GM12864 (cell line): ENCODE measurements at places on chromosomes 12 and 14.

DNA sequence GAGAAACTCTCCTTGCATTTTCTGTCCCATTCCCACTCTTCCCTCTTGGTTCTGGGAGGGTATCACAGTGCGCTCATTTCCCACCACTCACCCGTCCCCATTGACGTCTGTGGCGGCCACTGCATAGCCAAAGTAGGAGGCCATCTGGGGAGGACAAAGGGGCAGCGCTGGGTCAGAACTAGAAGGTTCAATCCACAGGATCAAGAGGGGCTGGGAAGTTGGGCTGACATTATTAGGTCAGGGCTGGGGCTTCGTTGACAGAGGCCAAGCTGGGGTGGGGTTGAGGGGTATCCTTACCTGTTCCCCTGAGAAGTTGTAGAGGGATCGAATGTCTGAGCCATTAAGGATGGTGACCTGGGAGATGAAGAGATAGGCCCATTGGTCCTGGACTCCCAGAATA is 13.5 kb downstream of the ITGA5 start:
- no peak for DNase-seq

- DNase-seq: no peak
Observed at GRCh38 chr14:32567543-32568384, 238.7 kb downstream of the AKAP6 start.

DNA sequence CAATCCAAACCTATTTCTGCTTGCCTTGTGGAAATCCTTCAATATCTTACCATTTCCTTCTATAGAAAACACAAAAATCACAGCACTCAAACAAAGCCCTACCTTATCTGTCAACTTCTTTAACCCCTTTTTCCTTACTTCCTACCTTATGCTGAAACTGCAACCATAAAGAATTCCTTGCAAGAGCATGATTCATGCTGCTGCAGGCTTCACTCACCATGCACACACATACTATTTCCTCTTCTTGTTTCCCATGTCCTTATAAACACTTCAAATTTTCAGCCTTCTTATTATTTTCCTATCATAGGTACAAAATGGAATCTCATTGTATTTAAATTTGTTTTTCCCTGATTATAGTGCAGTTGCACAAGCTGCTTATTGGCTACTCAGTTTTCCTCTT is 23.3 kb downstream of the LMNTD1 start:
- no peak for DNase-seq

DNA sequence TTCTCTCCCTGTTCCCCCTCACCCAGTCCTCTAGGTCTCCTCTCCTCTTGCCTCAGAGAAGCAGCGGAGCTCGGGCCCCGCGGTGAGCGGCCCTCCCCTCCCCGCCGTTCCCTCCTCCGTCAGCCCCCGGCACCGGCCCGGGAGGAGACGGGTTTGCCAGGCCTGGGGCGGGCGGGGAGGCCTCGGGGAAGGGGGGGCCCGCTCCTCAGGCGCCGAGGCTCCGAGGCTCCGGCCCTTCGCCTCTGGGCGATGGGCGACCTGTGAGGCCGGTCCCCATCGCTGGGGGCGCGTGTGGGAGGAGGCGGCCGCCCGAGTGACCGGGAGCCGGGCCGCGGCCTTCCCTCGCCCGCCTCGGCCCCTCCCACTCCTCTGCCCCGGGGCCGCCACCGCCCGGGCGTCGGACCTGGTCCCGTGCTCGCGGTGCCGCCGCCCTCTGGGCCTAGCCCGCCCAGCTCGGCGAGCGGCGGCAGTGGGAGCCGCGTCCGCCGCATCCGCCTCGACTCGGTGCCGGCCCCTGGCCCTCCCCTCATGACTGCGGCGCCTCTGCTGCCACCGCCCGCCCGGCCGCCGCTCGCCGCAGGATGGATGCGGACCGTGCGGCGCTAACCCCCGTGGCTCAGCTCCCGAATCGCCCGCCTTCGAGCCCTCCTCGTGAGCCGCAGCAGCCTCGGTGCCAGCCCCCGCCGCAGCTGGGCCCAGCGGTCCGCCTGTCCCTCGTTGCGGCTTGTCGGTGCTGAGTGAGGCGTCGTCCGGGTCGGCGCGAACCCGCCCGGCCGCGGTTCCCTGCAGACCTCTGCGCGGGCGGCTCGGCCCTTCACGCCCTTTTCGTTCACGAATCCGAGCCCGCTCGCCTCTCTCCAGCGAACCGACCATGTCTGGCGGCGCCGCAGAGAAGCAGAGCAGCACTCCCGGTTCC is 574 bp downstream of the WNK1 start:
- no peak for DNase-seq

DNA sequence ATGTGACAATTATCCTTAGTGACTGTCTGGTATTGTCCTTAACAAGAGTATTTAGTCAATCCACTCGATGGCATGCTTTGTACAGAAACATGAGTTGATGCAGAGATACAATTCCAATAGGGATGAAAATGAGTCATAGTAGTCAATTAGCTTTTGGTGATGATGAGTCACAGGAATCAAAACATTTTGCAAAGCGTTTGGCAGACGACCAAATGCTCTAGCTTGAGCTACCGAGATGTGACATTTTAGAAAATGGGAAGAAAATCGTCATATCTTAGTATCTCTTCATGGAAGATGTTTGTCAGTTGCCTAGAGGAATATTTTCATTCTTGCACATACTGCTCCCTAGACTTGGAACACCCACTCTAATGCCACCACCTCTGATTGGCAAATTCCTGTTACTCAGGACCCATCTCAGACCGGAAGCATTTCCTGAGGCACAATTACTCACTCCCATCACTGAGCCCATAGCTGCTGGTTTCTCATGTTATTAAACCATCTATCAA is 95.0 kb downstream of the LMNTD1 start:
- DNase-seq: no peak

- no peak for DNase-seq
Observed at GRCh38 chr12:67523538-67523937, 125.0 kb upstream of the DYRK2 start.

DNA sequence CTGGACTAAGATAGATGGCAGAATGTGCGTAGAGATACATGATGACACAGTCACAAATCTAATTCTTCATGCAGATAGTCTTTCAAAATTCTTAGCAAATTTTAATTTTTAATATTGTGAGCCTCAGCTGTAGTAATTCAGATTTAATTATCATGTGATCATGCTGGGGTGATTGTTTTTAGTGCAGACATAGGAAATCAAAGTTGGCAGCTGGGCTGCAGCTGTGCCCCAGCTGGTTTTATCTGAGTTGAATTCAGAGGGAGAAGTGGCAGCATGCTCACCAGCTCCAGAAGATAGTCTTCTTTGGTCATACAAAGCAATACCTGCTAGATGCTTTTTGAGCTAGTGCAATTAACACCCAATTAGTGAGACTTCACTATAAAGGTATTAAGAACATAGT is 292.9 kb downstream of the RAD51B start:
- no peak for DNase-seq

DNA sequence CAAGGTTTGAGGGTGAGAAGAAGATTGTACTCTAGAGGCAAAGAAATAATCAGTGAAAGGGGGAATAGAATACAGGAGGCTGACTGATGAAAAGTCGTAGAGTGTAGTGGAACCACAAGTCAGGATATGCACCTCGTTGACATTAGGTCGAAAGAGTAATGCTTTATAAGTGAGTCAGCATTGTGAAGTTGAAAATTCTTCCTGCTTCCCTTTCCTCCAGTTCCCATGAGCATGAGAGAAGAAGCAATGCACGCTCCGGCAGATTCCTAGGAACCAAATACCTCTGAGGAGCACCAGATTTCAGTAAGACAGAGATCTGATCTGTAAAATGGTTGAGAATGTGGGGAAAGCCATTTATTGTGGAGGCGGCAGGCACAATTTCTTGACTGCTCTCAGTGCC is 16.5 kb downstream of the CCER1 start:
- DNase-seq: no peak

DNA sequence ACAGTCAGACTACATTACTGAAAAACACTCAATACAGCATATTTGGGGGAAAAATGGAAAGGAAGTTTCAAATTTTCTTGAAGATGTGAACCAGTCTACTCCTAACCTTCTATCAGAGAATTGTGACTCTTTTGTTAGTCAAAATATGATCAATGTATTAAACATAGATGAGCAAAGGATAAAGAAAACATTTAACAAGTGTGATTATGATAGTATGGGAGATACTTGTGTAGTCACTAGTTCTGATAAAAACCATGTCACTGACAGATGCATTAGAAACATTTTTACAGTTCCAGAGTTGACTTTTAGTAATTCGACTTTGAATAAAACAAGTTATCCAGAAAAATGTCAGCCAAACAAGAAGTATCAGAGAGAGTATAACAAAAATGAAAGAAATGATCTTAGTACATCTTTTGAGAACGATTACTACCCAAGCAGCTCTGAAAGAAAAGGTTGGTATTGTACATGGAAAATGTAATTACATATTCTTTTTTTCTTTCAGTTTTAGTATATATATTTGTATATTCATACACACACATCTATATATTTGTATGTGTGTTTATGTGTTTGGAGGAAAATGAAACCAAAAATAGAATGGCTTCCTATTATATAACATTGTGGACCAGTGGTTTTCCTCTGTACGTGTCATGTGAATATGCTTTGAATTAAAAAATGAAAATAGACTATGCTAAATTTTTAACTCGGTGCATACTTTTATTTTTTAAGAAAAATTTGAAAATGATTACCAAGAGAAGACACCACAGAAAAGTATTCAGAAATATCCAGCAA is 63.3 kb upstream of the ABCD2 start:
- no peak for DNase-seq

- DNase-seq: no peak
Observed at GRCh38 chr14:96352708-96353107, 10.4 kb downstream of the ATG2B start.

DNA sequence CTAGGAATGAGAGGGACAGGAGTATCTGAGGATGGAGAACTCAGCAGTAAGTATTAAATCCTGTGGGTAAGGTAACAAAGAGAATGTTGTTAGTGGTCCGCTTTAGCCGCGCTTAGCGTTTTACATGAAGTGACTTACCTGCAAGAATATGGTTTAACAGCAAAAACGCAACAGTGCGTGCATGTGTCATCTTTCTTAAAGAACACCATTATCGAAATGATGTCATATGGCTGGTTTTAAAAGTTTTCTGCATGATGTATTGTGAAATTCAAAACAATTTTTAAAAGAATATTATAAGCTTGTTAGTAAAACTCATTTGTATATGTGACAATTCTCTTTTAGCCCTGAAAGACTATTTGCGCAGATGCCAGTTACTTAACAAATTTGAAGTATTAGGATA is 1.7 kb downstream of the LEMD3 start:
- no peak for DNase-seq

GRCh38 chr12:79155683-79156082 is 291.1 kb downstream of the SYT1 start:
- no peak for DNase-seq
